ENCODE measurements at places on chromosomes 6 and 20.

DNA sequence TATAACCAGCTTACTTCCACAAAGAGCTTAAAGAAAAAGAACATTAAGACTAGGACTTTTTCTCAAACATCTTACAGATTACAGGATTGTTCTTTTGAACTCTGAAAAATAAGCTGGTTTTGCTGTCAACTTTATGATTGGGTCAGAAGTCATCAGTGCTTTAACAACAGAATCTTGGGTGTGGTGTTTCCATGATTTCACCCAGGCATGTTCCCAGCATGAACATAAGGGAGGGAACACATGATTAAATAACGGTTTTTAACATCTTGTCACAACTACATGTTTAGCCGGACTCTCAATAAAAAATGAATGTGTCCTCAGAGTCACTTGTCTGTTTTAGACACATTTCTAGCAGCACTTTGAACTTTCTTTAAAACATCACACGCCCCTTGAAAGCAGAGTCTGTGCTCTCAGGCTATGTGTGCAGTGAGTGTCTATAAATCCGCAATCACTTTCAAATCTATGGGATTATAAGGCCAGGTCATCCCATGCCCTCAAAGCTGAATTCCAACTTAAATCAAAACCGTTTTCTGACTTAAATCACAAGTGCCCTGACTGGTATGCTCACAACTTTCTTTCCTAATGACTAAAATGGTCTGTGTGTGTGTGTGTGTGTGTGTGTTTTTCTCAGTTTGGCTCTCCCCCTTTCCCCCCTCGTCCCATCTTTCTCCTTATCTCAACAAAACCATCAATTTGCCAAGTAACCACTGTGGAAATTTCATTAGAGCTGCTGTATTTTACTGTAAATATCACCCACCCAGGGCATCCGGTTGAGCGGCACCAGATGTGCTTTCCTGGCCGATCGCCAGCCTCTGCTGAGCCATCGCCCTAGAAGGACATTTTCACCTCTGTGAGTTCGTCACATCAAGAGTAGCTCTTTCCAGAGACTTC, 216.8 kb upstream of the DTNBP1 start:
- DNase-seq, result no peak

DNA sequence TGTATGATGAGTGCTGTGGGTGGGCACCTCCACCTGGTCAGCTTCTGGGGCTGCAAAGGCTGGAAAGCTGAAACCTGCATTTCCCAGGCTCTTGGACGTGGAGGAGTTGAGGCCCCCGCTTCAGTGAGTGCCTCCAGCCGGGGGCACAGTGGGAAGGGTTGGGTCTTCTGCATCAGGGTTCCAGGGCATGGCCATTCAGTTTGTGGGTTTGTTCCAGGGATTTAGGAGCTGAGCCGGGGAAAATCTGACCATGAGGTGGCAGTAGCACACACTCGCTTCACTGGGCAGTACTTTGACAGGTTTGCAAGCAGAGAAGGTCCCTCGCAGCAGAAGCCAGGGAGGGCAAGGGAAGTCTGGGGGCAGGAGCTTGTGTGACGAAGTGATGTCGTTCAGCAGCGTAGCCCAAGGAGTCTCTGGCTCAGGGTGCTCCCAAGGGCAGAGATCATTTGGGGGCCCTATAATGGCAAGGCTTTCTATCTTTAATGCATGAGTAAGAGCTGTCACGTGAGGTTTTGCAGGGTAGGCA, 69.5 kb upstream of the SULF2 start:
- DNase-seq, result peak; percentile 8

DNA sequence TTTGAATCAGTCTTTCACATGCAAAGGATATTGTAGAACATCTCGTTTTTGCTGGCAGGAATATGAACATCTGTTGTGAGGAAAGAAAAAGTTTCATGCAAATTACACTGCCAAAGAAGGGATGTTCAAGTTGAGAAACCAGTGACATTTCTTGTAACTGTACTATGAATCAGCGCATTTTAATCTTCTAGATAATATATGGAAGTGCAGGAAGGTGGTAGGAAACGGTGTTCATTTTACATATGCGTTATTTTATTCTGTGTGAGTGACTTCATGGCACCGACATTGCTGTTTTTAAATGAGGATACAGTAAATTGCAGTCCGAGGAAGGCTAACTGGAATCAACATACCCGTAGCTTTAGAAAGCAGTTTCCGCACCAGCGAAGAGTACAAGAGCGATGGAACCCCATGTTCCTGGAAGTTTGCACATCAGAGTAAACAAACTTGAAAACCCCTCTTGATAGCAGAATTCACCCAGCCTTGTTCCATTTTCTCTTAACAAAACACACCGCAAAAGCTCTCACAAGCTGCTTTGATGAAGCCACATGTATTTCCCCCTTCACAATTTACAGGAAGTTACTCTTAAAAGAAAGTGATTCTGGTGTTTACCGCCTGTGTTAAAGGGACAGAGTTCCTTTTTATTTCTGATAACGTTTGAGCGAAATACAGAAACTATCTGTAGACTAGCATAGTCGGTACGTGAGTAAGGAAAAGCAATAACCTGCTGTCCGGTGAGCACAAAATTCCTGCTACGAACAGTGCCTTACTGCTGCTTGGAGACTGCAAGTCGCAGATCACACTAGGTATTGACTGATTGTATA, 11.5 kb downstream of the PRDM1 start:
- peak; percentile 57 for DNase-seq

GRCh38 chr20:48959899-48960550, 38.5 kb downstream of the ARFGEF2 start:
- peak; percentile 40 for DNase-seq

- DNase-seq, result no peak
Measured at GRCh38 chr20:57102566-57102965, 163.9 kb downstream of the BMP7 start.

GRCh38 chr6:160141001-160141726, 19.5 kb downstream of the SLC22A1 start:
- DNase-seq, result no peak

DNA sequence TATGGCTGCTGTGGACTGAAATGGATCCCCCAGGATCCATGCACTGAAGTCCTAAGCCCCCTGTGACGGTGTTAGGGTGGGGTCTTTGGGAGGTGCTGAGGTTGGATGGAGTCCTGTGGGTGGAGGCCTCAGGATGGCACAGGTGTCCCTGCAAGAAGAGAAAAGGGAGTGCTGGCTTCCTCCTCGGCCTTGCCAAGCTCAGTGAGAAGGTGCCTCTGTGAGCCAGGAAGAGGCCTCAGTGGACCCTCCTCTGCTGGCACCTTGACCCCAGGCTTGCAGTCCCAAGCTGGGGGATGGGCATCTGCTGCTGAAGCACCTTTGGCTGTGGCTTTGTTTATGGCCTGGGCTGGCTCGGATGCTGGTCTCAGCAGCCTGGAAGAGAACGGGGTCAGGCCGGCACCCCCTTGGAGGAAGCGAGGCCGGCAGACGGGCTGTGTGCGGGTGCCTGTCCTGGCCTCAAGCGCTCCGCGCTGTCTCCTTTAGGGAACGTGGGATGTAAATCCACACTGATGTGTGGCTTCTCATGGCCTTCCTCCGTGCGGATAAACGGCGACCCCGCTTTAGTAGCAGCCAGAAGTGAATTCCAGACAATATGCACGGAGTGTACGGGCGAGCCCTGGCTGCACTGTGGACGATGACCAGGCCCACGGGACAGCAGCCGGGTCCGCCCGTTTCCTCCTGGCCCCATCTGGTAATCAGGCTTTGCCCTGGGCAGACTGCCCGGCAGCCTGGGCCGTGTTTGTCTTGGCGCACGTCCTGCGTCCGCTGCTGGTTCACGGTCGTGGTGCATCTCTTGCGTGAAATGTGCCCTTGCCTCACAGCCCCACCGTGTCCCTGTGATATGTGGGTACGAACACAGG, 182.6 kb downstream of the ERMARD start:
- no peak for DNase-seq

DNA sequence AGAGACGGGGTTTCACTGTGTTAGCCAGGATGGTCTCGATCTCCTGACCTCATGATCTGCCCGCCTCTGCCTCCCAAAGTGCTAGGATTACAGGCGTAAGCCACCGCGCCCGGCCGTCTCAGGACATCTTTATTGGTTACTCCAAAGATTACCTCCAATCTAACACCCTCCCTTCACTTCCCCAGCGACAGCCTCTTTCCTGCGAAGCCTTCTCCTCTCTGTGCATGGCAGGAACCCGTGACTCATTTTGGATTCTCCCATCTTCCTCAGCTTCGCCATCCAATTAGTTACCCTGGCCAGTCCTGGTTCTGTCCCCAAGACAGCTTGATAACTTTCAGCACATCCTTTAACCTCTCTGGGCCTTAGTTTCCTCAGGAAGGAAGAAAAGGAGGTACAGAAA, 51.3 kb upstream of the TOX2 start:
- no peak for DNase-seq

DNA sequence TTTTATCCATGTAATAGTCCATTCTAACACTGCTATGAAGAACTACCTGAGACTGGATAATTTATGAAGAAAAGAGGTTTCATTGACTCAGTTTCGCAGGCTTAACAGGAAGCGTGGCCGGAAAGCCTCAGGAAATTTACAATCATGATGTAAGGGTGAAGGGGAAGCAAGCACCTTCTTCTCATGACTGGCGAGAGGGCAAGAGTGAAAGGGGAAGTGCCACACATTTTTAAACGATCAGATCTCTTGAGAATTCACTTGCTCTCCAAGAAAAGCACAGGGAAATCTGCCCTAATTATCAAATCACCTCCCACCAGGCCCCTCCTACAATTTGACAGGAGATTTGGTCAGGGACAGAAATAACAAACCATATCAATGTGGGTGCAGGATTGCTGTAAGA, 859.7 kb downstream of the EPHA7 start:
- no peak for DNase-seq

DNA sequence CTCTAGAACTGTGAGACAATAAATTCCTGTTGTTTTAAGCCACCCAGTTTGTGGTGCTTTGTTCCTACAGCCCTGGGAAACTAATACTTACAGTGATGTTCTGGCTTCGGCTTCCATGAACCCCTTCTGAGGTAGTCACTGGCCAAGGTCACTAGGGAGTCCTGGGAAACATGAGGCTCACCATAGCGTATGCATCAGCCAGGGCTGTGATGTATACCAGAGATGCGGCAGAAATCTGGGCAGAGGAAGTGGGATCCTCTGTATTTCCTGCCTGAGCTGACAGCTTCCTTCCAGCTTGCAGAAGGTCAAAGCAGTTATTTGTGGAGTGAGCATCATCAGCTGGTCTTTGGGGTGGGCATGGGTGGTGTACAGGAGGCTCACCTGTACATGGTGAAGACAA, 27.9 kb downstream of the KAT14 start:
- DNase-seq, result no peak

DNA sequence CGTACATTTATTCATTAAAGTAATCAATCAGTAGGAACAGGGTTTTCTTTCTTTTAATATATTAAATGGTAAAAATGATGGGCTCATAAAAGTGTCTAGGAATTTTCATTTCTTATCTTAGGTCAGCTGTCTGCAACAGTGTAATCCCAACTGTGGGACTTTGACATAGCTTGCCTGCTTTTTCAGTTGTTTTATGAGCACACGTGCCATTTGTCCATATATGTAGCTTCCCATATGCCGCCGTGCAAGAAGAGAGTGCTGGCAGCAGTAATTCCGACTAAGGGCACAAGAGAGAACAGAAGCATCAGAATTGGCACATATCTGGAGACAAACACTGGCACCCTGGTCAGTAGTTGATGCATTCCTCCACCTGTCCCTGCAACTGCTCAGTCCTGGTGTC, 20.9 kb upstream of the EEF1E1 start:
- DNase-seq, result no peak

DNA sequence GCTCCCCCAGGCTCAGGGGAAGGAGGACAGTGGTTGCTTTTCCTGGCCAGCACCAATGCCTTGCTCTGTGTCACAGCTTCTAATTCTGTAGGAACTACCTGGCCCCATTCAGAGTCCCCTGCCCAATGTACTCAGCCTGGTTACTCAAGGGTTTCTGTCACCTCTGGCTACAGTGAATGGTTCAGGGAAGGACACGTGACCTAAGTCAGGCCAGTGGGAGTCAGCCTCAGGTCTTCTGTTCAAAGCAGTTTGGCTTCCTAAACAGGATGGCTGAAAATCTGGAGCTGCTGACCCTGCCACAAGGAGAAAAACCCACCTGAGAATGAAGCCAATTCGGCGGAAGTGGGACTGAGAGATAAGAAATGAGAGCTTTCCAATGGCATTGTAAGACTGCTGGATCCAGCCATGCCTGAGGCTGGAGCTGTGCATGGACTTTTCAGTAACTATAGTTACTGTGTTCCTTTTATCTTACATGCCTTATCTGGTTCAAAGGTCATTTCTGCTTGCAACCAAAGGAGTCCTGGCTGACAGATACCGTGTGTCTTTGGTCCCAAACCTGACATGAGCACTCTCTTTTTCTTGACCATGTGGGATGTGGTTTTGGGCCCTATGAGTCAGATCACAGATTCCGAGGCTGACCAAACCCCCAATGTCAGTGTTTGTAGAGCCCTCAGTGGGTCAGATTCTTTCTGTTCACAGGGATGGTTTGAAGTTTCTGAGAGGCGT, 104.3 kb downstream of the SULF2 start:
- no peak for DNase-seq

GRCh38 chr6:95230071-95230740, 347.1 kb upstream of the MANEA start:
- no peak for DNase-seq

DNA sequence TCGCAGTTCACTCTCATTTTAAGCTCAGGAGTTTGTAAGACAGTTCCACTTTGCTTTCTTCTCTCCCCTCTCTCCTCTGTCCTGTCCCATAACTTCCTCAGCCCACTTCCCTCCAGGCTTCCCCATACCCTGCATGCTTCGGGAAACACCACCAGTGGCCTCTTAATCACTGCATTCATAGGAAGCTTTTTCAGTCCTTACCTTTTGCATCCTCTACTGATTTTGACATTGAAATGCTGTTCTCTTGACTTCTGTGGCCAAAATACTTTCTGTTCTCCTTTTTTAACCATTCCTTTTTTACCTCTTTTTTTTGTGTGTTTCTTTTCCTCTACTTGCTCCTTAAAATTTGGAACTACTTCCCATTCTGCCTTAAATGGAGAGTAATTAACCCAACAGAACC, 69.7 kb downstream of the HIVEP1 start:
- peak; percentile 31 for DNase-seq

GRCh38 chr6:35931120-35931561, 10.2 kb upstream of the SRPK1 start:
- no peak for DNase-seq

GRCh38 chr20:23269954-23270353, 80.6 kb upstream of the NXT1 start:
- no peak for DNase-seq
